Amniotic stem cell (primary cell): ENCODE measurements at places on chromosomes 4 and X.

GRCh38 chr4:115763051-115763450 lies 649.6 kb upstream of the NDST4 start:
- DNase-seq: no peak

DNA sequence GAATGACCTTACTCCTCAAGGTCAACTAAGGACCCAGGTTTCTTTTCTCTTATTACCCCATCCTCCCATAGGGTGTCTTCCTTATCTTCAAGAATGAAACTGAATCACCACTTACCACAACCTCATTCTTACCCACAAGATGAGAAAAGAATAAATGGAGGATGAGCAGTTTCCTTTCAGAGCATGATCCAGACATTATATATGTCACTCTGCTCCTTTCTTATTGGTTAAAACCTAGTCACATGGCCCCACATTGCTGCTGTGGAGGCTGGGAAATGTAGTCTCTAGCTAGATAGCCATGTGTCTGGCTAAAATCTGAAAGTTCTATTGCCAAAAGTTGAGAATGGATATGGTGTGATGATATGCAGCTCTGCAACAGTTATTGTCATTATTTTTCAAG lies 62.4 kb upstream of the RAI2 start:
- no peak for DNase-seq

- no peak for DNase-seq
Measured at GRCh38 chr4:9781343-9782135, at the start of gene DRD5. DRD5 (plus strand) TSS chr4:9781634; CDS start chr4:9782030, 396 bp downstream.

DNA sequence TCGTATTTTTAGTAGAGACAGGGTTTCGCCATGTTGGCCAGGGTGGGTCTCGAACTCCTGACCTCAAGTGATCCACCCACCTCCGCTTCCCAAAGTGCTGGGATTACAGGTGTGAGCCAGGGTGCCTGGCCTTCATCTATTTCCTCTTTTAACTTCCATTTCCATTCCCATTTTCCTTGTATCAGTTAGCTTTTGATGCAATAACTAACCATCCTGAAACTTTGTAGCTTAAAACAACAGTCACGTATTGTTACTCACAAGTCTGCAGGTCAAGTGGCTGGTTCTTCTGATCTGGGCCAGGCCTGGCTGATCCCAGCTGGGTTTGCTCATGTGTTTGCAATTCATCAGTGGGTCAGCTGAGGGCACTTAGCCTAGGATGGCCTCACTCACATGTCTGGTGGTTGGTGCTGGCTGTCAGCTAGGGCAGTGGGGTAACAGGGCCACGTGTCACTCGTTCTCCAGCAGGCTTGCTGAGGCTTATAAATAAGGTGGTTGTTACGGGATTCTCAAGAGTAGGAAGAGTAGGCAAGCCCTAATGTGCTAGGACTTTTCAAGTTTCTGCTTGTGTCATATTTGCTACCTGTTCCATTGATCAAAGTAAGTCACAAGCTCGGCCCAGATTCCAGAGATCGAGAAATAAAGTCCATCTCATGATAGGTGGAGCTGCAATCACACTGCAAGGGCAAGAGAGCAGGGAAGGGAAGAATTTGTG lies 88.2 kb downstream of the SOWAHB start:
- DNase-seq: no peak

GRCh38 chrX:31423609-31424189 lies 351.9 kb upstream of the FTHL17 start:
- peak; percentile 9 for DNase-seq

DNA sequence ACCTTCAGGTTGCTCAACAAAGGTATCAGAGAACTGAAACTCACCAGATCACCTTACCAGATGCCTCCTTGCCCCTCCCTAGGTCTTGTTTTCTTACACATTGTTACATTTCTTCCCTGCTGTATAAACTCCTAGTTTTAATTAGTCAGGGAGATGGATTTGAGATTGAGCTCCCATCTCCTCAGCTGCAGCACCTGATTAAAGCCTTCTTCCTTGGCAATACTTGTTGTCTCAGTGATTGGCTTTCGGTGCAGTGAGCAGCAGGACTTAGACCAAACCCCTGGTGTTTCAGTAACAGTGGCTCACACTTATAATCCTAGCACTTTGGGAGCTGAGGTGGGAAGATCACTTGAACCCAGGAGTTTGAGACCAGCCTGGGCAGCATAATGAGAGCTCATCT lies 42.5 kb upstream of the KLHL8 start:
- no peak for DNase-seq

GRCh38 chrX:20523626-20524312 lies 257.1 kb upstream of the RPS6KA3 start:
- DNase-seq: no peak

DNA sequence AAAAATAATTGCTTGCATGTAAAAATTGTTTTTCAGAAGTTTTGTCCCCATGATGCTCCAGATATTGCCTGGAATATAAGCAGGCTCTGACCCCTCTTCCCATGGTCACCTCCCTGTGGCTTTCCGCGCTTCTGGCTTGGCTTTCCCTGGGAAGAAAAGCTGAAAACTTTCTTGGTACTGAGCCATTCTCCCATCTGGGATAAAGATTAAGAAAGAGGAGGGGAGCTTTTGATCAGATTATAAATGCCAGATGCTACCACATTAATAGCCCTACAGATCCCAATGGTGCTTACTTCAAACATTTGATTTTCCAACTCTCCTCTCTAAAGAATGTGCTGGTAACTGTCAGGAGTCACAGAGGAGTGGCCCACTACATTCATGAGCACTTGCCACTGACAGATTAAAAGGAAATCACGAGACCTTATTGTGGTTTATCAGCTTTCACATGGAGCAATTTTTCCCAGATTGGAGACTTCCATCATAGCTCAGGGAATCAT lies 54.4 kb upstream of the GAB1 start:
- DNase-seq: no peak

- no peak for DNase-seq
Measured at GRCh38 chrX:57822398-57822797, 87.9 kb downstream of the ZXDA start.

DNA sequence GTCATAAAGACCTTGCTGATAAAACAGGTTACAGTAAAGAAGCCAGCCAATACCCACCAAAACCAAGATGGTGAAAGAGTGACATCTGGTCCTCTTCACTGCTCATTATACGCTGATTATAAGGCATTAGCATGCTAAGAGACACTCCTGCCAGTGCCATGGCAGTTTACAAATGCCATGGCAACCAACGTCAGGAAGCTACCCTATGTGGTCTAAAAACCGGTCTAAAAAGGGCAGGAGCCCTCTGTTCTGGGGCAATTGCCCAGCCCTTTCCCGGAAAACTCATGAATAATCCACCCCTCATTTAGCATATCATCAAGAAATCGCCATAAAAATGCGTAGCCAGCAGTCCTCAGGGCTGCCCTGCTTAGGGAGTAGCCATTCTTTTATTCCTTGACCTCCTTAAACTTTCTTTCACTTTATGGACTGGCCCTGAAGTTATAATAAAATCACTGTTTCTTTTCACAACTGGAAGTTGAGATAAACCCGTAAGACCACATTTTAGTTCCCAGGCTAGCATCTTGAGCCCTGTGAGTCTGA lies 260.5 kb upstream of the FAT1 start:
- no peak for DNase-seq

DNA sequence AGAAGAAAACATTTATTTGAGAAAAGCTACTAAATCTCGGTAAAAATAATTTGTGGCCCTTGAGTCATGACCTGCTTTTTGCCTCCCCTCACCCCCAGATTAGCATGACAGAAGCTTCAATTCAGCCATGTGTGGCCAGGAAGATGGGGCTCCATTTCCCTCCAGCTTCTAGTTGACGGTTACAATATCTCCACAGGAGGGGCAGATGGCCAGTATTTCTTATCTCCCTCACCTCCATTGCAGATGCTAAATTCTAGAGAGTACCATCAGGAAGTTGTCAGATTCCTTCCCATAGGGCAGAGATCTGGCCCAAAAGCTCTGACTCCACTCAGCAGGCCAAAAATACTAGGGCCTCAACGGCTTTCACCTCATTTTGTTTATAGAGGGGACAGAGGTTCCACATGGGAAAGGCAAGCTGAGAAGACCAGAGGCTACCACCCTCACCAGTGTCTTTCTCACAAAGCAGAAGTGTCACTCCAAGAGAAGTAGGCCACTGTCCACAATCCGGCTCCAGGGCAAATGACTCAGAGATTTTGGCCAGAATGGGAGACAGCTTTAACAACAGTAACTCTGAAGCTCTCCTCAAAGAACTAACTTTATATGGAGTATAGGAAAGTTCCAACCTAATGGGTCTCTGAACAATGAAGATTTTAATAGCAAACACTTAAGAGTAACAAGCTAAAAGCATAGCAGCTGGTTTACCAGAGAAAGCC lies 108.3 kb downstream of the TBC1D19 start:
- peak; percentile 4 for DNase-seq

DNA sequence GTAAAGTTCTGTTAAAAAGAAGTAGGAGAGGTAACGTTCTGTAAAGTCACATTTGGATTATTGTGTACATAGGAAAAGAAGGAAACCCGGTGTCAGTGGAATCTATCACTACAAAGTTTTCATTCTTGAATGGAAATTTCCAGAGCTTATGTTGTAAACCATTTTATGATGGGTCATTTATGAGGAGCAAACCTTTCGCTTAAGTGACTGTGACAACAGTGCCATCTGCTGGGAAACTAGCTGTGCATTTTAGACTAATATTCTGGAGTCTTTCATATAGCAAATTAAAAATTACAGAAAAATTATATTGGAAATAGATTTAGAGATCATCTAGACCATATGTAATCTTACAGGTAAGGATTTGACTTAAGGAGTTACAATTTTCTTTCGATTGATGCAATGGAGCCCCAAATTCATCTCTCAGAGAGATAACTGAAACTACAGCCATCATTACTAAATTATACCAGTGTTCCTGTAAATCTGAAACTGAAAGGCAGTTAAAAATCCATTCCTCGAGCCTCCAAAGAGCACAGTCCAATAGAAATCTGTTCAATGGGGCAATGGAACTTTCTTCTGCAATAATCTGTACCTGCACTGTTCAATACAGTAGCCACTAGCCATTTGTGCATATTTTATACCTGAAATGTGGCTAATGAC lies 26.9 kb downstream of the ASB9 start:
- DNase-seq: peak; percentile 27

DNA sequence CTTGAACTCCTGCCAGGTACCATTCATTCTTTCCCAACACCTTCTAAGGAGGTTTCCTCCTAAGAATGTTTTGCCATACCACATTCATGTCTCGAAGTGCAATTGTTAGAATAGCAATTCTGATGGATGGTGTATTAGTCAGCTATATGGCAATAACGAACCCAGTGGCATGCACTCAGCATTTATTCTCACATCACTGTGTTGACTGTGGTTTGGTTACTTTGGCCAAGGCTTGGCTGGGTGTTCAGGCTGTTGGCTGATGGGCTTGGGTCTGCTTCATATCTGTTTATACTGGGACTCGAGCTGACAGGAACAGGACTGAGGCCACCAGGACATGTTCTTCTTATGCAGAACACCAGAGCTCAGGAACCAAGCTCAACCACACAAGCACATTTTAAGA lies 31.7 kb downstream of the PSAPL1 start:
- DNase-seq: no peak
